ENCODE measurements at places on chromosomes 2 and 18. TPM values are rescaled to one million over a fixed set of nuclear protein-coding genes. Genes with fewer than 3 reads are reported as not detected.
A peak's percentile ranks its signal among the peaks of the same experiment; 100 is the strongest.

Gene SERPINB4
- total RNA-seq, result not detected

Gene TAF1B
- 19.0 TPM for total RNA-seq

Gene GAL3ST2
- 0.22 TPM for total RNA-seq

Gene VIL1
- total RNA-seq, result not detected

Gene SOWAHC
- total RNA-seq, result 0.11 TPM

Gene PTH2R
- 0.22 TPM for total RNA-seq

Gene APOB
- total RNA-seq, result not detected

Gene MYO1B
- 3.2 TPM for total RNA-seq

GRCh38 chr2:129178356-129178755 lies 801.1 kb upstream of the RAB6C start:
- no peak for DNase-seq

GRCh38 chr18:65057439-65058083 lies 693.3 kb upstream of the CDH7 start:
- DNase-seq, result no peak

GRCh38 chr2:241228081-241228859 lies 39.8 kb downstream of the ANO7 start:
- no peak for DNase-seq

DNA sequence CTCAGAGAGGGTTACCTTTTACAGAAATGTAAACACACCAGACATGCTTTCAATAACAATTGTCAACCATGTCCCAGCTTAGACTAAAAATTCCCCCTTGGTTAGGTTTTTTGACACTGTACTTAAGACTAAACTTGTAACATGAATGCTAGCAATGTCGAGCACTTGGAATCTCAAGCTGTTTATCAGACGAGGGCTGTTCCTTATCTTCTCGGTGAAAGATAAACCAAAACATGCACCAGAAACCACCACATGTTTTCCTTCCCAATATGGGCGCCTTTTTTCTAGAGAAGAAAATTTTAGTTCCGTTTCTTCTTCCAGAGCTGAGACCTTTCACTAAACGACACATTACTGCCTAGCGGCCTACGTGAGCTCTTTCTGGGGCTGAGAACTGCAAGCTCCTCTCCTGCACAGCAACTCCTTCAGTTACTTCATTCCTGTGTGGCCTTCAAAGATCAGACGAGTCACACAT lies 42.4 kb upstream of the ACKR3 start:
- no peak for DNase-seq

DNA sequence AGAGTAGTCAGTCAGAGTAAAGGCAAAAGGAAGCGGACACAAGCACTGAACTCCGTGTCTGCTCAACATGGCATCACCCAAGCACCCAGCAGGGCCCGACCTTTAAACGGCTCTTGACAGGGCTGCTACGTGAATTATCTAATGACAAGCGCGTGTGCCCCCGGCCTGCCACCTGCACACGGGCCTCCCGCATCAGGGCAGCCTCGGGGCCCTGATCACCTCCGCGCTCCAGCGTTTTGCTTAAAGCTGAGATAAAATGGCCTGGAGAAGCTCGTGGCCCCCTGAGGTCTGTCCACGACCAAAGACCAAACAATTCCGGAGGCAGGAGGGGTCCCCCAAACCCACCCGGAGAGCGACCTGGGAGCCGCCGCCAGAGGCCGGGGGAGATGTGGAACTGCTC lies 376 bp downstream of the NDUFA10 start:
- DNase-seq, result no peak

DNA sequence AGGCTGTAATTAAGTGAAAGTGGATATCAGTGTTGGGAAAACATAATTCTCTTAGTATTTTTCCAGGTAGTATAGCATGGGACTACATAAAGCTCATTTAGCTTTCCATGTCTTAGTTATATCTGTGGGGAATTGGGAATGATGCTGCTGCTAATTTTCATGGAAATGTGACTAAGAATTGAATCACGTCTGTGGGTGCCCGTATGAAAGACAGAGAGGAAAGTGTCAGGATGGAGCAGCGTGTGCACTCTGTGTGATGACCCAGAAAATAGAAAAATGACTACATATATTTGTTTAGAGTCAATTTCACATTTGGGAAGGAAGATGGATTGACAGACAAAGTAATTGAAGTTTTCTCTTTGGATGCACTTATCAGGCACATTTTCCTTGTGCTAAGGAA lies 212.1 kb downstream of the PTPRM start:
- no peak for DNase-seq

GRCh38 chr2:79294994-79295393 lies 135.4 kb upstream of the REG3A start:
- DNase-seq, result no peak

DNA sequence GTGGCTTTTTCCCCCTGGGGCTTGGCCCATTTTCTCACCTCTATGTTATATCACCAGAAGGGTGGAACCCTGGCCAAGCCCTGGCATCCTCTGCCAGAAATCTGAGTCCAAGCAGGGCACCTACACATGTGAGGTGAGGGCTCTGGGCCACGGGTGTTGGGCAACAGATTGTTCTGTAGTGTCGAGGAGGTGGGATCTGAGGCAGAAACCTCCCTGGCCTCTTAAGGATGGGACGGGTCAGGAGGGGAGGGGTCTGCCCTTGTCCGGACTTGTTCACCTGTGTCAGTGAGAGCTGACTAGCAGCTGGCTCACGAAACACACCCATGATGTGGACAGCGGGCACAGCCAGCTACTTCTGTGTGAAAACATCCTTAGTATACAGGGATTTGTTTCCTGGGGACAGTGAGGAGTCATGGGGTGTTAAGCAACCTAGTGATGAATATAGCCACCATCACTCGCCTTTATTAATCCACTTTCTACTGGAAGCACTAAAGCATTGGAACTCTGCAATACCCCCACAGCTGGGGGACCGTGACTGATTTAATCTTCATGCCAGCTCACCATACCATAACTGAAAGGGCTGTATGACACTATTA lies 35.6 kb downstream of the EPAS1 start:
- DNase-seq, result no peak

DNA sequence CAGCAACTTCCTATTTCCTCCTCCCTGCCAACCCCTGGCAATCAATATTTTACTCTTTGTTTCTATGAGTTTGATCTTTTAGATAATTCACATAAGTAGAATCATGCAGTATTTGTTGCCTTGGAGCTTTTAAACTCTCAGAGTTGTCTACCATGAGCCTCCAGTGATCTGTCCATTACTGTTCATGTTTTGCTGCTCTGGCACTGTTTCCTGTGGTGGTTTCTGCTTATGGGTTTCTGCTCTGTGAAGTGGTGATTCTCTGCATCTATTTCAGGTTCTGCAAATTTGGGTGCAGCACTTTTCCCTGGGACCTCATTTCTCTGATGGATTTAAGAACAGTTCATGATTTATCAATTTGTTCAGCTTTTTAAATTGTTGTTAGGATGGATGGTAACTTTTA lies 908.1 kb upstream of the FANCL start:
- DNase-seq, result no peak

DNA sequence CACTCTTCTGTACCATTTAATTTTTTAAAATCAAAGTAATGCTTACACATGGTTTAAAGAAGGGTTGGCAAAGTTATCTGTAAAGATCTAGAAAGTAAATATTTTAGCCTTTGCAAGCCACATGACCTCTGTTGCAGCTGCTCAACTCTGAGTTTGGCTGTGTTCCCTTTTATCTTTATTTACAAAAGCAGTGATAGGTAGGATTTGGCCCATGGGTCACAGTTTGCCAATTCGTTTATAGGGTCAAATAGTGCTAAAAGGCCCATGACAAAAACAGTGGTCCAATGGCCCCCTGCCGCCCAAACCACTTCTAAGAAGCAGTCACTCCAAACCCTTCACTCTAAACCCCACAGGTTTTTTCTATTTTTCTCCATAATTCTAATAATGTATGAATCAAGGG lies 124.8 kb downstream of the PARD3B start:
- DNase-seq, result no peak

- no peak for DNase-seq
Measured at GRCh38 chr2:148979164-148979918, 59.2 kb upstream of the LYPD6B start.

GRCh38 chr2:219362524-219363164 lies 25.1 kb downstream of the DNPEP start:
- no peak for DNase-seq

- no peak for DNase-seq
Measured at GRCh38 chr2:197927994-197928393, 123.6 kb downstream of the PLCL1 start.

- no peak for DNase-seq
Measured at GRCh38 chr2:16195681-16196070, 255.3 kb downstream of the MYCN start.

- no peak for DNase-seq
Measured at GRCh38 chr2:207662203-207662602, 37.0 kb upstream of the METTL21A start.

GRCh38 chr2:241154915-241155314 lies 4.6 kb downstream of the PPP1R7 start:
- no peak for DNase-seq

- DNase-seq, result no peak
Measured at GRCh38 chr2:201900362-201900761, 94.0 kb downstream of the CDK15 start.

GRCh38 chr18:48982266-48982665 lies 31.5 kb upstream of the SMAD7 start:
- no peak for DNase-seq

DNA sequence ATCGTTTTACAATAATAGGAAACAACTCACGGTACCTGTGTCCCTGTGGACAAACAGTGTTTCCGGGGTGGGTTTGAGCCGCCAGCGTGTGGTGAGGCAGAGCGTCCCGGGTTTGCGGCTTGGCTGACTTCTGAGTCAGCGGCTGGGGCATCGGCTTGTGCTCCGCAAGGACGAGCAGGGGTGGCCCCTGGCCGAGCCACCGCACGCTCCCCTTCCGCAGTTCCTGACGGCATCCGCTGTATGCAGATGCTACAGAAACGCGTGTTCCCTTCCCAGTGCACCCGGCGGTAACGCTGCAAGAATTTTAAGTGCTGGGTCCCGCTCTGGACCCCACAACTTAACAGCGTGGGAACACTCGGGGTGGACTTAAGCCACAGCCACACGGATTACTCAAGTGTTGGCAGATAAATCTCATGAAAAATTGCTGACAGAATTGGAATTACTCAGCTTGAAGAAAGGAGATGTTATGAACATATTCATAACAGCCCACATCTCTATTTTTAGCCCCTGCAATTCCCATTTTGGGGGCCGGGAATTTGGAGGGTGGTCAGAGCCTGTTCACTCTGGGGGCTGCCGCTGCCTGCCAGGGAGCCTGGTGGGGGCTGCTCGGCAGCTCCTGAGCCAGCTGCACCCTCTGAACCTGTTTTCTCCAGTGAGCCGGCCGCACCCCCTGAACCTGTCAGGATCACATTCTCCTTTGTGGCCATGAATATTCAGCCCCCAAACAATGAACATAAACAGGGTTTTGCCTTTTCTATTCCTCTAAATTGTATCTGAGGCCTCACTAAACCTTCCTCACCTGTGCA lies 12.6 kb upstream of the KCNG2 start:
- no peak for DNase-seq

GRCh38 chr18:41881285-41881684 lies 73.7 kb upstream of the PIK3C3 start:
- DNase-seq, result no peak

DNA sequence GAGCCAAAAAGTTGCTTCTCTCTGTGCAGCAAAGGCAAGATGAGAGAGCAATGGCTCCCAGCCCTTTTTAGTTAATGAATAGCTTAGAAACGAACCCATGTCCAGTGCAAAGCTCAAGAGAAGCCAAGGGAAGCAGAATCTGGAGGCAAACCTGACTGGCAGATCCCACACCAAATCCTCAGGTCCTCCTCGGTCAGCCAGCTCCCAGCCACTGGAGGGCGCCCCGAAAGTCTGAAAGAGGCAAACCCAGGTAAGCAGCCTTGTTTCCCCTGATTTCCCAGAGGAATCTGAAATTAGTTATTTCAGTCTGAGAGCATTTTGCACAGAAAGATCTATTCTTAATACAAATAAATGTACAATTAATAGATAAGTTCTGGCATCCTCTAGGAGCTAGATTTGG lies 71.3 kb upstream of the PID1 start:
- DNase-seq, result no peak

- no peak for DNase-seq
Measured at GRCh38 chr2:213221957-213222356, 62.3 kb upstream of the SPAG16 start.

- peak; percentile 54 for DNase-seq
Measured at GRCh38 chr2:9739531-9739964, 103.7 kb upstream of the TAF1B start.

GRCh38 chr2:144224472-144224871 lies 295.4 kb downstream of the ZEB2 start:
- no peak for DNase-seq

Data from activated naive CD8-positive, alpha-beta T cell treated with anti-CD3 and anti-CD28 coated beads, Interleukin-2, amount 10 ng/mL, durations not matched to agents 7 days and 5 days (primary cell).